Activated naive CD4-positive, alpha-beta T cell (primary cell): ENCODE measurements at places on chromosomes 11 and 22.

DNA sequence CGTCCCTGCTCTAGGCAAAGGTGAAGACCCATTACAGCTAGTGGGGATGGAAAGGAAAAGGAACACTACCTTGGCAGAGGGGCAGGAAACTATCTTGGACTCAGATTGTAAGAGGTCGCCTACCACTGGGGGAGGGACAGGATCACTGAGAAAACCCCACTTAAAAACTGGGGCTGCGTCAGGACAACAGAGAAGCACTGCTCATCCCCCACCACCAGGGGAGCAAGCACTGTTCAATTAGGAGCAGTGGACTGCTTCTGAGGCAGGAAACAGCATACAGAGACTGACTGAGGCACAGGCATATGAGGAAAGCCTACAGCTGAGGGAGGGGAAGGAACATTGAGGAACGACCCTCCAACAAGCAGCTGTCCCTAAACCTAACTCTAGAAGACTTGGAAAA is 20.8 kb upstream of the DLAT start:
- DNase-seq: no peak

DNA sequence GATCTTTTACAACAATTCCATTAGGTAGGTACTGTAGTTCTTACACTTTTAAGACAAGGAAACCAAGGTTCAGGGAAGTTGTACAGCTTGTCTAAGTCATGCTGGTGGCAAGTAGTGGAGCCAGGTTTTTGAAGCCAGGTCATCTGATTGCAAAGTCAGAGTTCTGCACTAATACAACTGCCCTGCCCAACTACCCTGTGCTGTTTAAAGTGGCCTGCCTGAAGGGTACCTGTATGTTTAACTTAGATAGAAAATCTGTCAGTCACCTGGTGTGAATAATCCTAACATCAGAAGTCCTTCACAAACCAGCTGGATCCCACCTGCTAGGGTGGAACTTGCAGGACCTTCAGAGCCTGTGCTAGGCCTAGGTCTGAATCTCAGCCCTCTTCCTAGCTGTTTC is 44.2 kb downstream of the ARFGAP2 start:
- DNase-seq: no peak

- no peak for DNase-seq
These were observed 61.4 kb upstream of the BMAL1 start for GRCh38 chr11:13216019-13216710.

DNA sequence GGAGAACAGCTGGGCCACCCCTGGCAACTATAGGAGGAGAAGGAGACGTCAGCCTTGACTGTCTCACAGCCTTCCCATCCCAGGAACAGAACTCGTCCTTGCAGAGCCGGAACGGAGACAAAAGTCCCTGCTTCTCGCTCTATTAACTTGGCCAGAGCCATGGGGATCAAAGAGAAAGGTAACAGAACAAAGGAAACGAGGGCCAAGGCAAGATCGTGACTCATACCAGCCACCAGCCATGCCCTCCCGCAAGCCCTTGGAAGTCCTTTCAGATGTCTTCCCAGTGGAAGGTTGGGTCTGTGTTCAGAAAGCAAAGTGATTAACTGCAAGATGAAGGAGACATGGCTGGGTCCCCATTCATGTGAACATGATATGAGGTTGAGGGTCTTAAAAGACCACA is 64.7 kb downstream of the PDE2A start:
- DNase-seq: no peak
